ENCODE measurements at places on chromosomes 11 and 22.

DNA sequence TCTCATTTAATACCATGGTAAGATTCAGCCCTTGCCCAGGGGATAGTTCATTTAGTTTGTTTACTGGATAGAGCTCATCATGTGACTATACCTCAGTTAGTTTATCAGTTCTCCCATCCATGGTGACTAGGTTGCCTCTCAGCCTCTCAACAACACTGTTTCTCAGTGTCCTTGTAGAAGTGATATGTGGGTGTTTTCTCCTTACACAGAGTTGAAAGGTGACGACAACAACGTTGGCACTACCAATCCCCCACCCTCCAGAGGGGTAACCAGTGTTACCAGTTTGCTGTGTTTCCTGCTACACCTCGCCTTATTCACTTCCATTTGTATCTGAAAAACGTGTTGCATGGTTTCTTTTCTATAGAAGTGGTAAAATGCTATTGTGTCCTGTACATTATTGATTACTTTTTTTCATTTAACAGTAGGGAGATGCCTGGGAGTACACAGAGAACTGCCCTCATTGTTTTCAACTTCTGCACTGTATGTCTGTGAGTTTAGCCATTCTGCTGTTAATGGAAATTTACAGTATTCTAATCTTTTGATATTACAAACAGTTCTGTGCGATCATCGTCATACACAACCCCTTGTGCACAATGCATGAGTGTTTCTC lies 11.6 kb downstream of the NEAT1 start:
- peaks cover 80% of the 10 kb centered on the region for H3K36me3 ChIP-seq
- no peak for DNase-seq
- H3K27me3 ChIP-seq: no peaks in the 10 kb centered on the region
- peaks cover 99% of the 10 kb centered on the region for H3K4me1 ChIP-seq
- peak overlapping the region; percentile 73 for H3K27ac ChIP-seq

- no peak overlapping the region for H3K27ac ChIP-seq
- H3K4me1 ChIP-seq: no peaks in the 10 kb centered on the region
- DNase-seq: no peak
Measured at GRCh38 chr22:30865656-30866055, 102.9 kb downstream of the MORC2 start.

DNA sequence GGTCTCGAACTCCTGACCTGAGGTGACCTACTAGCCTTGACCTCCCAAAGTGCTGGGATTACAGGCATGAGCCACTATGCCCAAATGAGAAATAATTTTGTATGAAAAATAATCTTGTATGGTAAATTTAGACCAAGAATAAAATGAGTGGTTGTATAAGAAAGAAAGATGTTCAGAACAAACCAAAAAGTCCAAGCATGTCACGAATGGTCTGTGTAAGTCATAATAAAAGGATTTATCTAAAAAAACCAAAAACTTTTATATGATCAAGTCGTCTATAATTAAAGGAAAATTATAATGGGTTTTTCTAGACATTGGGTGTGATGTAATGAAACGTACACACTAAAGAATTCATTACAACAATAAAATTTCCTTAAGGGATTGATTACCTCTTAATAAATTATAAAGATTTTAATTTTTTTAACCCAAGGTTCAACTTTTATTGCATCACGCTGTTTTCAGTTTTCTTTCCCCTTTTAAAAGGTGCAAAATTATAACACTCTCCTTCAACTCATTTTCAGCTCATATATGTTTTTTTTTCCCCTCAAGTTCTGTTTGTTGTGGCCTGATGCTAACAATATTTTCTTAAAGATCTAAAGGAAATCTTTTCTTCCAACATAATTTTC lies 8.9 kb upstream of the AQP11 start:
- no peaks in the 10 kb centered on the region for H3K4me1 ChIP-seq
- no peaks in the 10 kb centered on the region for H3K36me3 ChIP-seq
- H3K27me3 ChIP-seq: no peaks in the 10 kb centered on the region
- H3K4me3 ChIP-seq: no peak overlapping the region
- H3K27ac ChIP-seq: no peak overlapping the region

GRCh38 chr11:31913985-31914384 lies 102.9 kb upstream of the PAX6 start:
- H3K4me3 ChIP-seq: no peak overlapping the region
- no peaks in the 10 kb centered on the region for H3K4me1 ChIP-seq
- no peaks in the 10 kb centered on the region for H3K36me3 ChIP-seq
- no peak for DNase-seq

GRCh38 chr11:39461066-39461465 lies 1998.4 kb downstream of the LRRC4C start:
- no peaks in the 10 kb centered on the region for H3K27me3 ChIP-seq
- no peak for DNase-seq
- H3K4me1 ChIP-seq: no peaks in the 10 kb centered on the region

Measured in left ventricle myocardium inferior (tissue), 1 donor.